WTC11 (cell line): ENCODE measurements at places on chromosomes 12 and 14. TPM values are rescaled to one million over a fixed set of nuclear protein-coding genes. Genes with fewer than 3 reads are reported as not detected.

- 0 out of 2 replicates have a peak, but pooled peaks cover 2% of the 10 kb centered on the region for H3K4me1 ChIP-seq
- DNase-seq: no peak
- no peak overlapping the region for H3K4me3 ChIP-seq
- peaks cover under 1% of the 10 kb centered on the region; the same call in 1 of the 2 replicates for H3K36me3 ChIP-seq
- H3K27ac ChIP-seq: no peak overlapping the region
- no peaks in the 10 kb centered on the region; the same call in 1 of the 2 replicates for H3K27me3 ChIP-seq
Measured at GRCh38 chr14:54117396-54117795, 160.8 kb upstream of the BMP4 start.

Gene INHBC
- 0.09 to 0.20 TPM (median 0.16 TPM) in 3 replicates for total RNA-seq

DNA sequence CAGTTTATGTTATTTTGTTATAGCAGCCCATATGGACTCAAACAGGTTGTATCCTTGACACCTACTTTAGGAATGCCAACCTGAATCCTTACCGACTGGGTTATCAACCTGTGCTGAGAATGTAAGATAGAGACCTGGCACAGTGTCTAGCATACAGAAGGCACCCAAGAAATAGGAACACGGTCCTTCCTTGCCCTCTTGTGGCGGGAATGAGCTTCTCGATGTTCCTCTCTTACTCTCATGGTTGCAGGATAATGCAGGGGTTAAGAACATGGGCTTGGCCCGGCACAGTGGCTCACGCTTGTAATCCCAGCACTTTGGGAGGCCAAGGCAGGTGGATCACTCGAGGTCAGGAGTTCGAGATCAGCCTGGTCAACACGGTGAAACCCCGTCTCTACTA, 6.5 kb downstream of the C12orf43 start:
- peak; percentile 64 for DNase-seq
- no peak overlapping the region for H3K27ac ChIP-seq
- H3K4me3 ChIP-seq: no peak overlapping the region

GRCh38 chr14:82182646-82183045, 649.0 kb upstream of the SEL1L start:
- no peak for DNase-seq
- H3K27me3 ChIP-seq: no peaks in the 10 kb centered on the region; the same call in none of the 2 replicates
- H3K36me3 ChIP-seq: peaks cover 4% of the 10 kb centered on the region
- peaks cover 7% of the 10 kb centered on the region for H3K4me1 ChIP-seq

DNA sequence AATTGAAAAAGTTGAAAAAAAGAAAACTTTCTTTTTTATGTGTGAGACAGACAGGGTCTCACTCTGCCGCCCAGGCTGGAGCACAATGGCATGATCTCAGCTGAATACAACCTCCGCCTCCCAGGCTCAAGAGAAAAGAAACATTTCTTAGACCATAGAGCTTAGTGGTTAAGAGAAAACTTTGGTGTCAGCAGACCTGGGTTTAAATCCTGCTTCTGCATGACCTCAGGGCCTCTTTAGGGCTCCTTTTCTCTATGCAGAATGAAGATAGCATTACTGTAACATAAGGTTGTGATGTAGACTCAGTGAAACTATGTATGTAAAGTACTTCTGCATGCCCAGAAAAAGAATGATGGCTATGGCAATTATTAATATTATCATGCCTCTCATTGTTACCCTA, 104.7 kb upstream of the NUDT4 start:
- DNase-seq: no peak
- no peak overlapping the region for H3K4me3 ChIP-seq
- peaks cover 8% of the 10 kb centered on the region for H3K4me1 ChIP-seq
- H3K27me3 ChIP-seq: no peaks in the 10 kb centered on the region
- H3K27ac ChIP-seq: no peak overlapping the region

Gene CBLN3
- 0.94 to 2.1 TPM (median 1.5 TPM) in 3 replicates for total RNA-seq

DNA sequence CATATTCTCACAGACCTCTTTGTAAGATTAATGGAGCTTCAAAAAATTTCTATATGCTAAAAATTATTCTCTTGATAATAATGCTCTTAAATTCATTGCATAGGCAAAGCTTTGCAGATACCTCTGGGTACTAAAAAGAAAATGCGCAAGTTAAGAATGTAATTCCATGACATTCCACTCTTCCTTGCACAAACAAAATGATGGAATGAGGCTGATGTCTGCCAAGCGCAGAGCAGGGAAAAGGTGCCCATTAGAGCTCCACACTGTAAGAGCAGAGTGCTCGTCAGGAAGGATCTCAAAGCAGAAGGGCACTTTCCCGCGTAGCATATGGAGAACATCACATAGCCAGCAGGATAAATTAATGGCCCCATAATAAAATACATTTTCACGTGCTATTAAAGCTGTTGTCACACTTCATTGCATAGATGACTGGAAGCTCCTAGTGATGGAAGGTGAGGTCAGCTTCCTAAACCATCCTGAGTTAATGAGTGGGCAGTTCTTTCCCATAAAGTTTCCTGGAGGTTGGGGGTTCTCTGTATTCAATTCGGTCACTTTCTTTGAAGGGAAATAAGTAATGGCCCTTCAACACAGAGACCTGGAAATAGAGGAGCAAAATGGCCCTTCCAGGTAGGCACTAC, 1058.9 kb downstream of the GALC start:
- no peaks in the 10 kb centered on the region for H3K36me3 ChIP-seq
- no peak overlapping the region for H3K27ac ChIP-seq
- peaks cover 7% of the 10 kb centered on the region for H3K4me1 ChIP-seq
- no peak overlapping the region for H3K4me3 ChIP-seq
- no peaks in the 10 kb centered on the region for H3K27me3 ChIP-seq

DNA sequence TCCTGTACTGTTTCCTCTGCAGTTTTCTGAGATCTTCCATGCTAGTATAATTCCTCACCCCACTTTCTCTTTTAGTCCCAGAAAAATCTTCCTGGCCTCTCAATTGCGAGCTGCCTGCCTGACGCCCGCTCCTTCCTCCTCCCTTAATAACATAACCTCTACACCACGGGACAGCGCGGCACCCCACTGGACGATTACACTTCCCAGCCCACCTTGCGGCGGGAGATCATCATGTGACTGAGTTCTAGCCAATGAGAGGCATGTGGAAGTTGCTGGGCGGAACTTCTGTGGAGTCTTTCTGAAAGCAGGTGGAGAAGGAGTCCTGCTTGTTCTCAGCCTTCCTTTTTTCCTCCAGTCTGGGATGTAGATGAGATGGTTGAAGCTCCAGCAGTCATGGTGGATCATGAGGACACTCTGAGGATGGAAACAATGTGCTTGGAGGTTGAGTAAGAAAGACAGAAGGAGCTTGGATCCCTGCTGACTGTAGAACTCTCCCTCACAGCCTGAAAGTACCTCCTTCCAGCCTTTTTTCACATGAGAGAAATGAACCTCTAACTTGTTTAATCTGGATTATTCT, 133.6 kb upstream of the VRK1 start:
- H3K27me3 ChIP-seq: no peaks in the 10 kb centered on the region
- H3K4me1 ChIP-seq: peaks cover 48% of the 10 kb centered on the region
- no peak overlapping the region for H3K4me3 ChIP-seq
- DNase-seq: no peak
- no peak overlapping the region for H3K27ac ChIP-seq

DNA sequence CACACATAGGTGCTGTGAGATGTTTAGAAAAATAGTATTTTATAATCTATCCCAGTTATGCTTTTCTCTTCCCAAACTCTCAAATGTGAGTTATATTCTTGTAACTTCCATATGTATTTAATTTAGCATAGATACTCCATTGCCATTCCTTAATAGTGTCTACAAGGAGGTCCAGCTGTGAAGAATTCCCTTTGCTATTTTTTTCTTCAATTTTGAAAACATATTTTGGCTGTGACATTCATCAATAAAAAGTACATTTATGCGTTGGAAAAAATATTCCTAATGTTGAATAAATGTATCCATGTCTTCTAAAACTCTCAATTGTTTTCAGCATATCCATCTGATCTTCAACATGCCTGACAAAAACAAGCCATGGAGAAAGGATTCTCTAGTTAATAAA, 1402.0 kb upstream of the SEL1L start:
- no peaks in the 10 kb centered on the region for H3K36me3 ChIP-seq
- no peak for DNase-seq
- no peak overlapping the region for H3K4me3 ChIP-seq
- no peaks in the 10 kb centered on the region for H3K27me3 ChIP-seq

Gene MVK
- total RNA-seq: 13.2 to 15.3 TPM (median 13.9 TPM) in 3 replicates

DNA sequence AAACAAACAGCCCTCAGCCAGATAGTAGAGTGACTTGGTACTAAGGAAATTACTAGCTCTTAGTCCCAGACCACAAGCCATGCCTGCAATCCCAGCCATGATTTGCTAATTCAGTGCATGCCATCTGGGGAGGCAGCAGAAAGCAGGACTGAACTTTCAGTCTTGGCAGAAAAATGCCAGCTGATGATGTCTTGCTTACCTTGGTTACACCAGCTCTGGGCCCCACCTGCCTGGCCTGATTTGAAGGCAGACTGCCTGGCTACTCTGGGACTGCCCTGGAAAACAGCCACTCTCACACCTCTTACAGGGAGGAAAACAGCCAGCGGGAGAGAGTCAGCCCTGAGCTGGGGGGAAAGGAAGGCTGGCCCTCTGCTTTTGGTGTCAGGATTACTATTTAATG, 4.6 kb upstream of the UNC119B start:
- no peak overlapping the region for H3K4me3 ChIP-seq
- H3K4me1 ChIP-seq: peaks cover 7% of the 10 kb centered on the region
- H3K36me3 ChIP-seq: peaks cover 13% of the 10 kb centered on the region
- DNase-seq: no peak
- H3K27ac ChIP-seq: no peak overlapping the region; the same call in 1 of the 2 replicates

Gene TMEM30B
- 17.2 to 18.0 TPM (median 17.8 TPM) in 3 replicates for total RNA-seq

DNA sequence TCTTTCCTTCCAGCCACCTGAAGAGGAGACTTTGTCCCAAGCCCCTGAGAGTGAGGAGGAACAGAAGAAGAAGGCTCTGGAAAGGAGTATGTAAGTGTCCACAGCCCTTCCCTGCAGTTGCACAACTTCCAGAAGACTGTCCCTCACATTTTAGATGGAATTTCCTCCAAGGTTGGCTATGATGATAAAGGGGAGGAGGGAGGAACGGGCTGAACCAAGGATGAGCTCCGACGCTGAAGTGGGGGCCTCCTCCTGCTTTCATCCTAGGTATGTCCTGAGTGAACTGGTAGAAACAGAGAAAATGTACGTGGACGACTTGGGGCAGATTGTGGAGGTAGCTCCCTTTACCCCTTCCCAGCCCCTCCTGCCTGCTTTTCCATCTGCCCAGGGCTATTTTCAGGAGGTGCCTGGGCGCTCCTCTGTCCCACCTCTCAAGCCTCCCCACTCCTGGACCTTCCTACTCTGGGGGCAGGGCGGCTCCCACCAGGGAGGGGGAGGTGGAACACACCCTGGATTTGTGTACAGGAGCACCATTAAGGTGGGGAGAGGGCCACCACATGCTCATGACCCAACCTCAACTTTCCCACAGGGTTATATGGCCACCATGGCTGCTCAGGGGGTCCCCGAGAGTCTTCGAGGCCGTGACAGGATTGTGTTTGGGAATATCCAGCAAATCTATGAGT, 2.3 kb downstream of the ARHGEF25 start:
- peaks cover 76% of the 10 kb centered on the region for H3K27me3 ChIP-seq
- no peak overlapping the region for H3K4me3 ChIP-seq
- no peak overlapping the region for H3K27ac ChIP-seq
- H3K36me3 ChIP-seq: peaks cover 3% of the 10 kb centered on the region; the same call in 1 of the 2 replicates
- no peak for DNase-seq

Gene APOF
- 0.11 TPM in 1 of 3 replicates, not detected in the others for total RNA-seq

DNA sequence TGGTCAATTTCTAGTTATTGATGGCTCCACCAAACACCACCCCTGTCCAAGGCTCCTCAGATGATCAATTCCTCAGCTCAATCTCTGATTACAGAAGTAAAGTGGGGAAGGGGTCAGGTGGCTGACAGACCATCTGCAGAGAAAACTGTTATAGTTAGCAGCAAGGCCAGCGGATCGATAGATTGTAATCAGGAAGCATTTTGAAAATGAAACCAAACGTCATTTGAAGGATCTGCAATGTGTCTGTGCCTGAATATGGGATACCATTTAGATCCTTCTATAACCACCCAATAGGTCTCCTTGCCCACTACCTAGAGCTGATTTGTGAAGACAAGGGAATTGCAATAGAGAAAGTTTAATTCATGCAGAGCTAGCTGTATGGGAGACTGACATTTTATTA, 11.6 kb downstream of the HCAR2 start:
- H3K4me1 ChIP-seq: peaks cover 2% of the 10 kb centered on the region; the same call in 1 of the 2 replicates
- no peak for DNase-seq
- no peaks in the 10 kb centered on the region for H3K36me3 ChIP-seq
- H3K4me3 ChIP-seq: no peak overlapping the region
- no peak overlapping the region for H3K27ac ChIP-seq
- H3K27me3 ChIP-seq: peaks cover 8% of the 10 kb centered on the region

Gene MMP14
- 81.6 to 94.4 TPM (median 83.9 TPM) in 3 replicates for total RNA-seq

Gene TMEM253
- total RNA-seq: 1.7 to 2.2 TPM (median 1.9 TPM) in 3 replicates

GRCh38 chr12:120677765-120678473, 9.0 kb upstream of the MLEC start:
- no peaks in the 10 kb centered on the region for H3K36me3 ChIP-seq
- no peak overlapping the region for H3K27ac ChIP-seq
- H3K27me3 ChIP-seq: no peaks in the 10 kb centered on the region
- no peak overlapping the region for H3K4me3 ChIP-seq
- peaks cover 9% of the 10 kb centered on the region for H3K4me1 ChIP-seq

Gene MYO1H
- total RNA-seq: 0.44 to 0.60 TPM (median 0.50 TPM) in 3 replicates

DNA sequence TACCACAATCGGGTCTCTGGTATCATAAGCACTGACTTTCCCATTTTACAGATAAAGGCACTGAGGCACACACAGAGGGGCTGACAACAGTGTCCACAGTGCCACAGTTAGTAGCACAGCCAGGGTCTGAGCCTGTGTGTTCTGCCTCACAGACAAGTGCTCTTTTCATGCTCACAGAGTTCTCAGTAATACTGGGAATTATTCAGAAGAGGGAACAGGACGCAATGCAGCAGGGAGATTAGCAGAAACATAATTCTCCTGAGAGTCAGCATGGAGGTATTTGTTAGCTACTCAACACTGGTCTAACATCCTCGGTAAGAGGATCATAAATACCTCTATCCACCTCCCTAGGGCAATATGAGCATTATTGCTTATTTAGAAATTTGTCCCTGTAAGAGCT, 219.3 kb upstream of the EEA1 start:
- no peaks in the 10 kb centered on the region for H3K36me3 ChIP-seq
- H3K4me3 ChIP-seq: no peak overlapping the region
- no peak for DNase-seq
- H3K27ac ChIP-seq: no peak overlapping the region
- no peaks in the 10 kb centered on the region; the same call in 1 of the 2 replicates for H3K27me3 ChIP-seq
